ENCODE measurements at places on chromosomes 3 and 15. TPM values are rescaled to one million over a fixed set of nuclear protein-coding genes. Genes with fewer than 3 reads are reported as not detected.

Gene ATP13A5
- not detected for total RNA-seq

Gene DAZL
- total RNA-seq = not detected

Gene CEMIP
- 3.6 TPM for total RNA-seq

Gene GP5
- not detected for total RNA-seq

Gene EAF2
- total RNA-seq = 1.7 TPM

Gene PLSCR5
- not detected for total RNA-seq

Measured in astrocyte (in vitro differentiated cells and primary cell).